Fibroblast of skin of scalp (primary cell): ENCODE measurements at places on chromosomes 1 and 21.

DNA sequence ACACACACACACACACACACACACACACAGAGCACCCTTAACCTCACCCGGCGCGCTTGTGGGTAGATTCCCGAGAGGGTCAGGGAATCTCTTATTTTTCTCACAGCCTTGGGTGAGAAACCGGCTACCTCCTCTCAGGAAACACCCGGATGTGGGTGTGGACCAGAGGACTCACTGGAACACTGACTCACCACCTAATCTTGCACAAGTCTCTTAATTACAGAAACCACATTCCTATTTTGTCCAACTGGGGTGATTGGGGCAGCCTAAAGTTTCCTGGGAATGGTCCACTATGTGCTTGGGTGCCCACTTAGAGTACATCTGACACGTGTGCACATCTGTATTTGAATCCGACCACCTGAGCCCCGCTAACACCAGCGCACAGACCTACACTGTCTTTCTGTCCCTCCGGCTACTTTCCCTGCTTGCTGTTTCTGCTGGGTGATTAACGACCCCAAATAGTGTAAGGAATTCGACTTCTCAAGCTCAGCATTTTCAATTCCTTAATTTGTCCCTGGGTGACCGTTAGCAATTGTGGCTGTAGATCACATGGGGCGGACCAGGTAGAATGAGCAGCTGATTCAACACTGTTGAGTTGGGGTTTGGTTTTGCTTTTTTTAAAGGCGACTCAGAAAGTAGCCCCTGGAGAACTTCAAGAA, 14.0 kb upstream of the TBX15 start:
- peak; percentile 94 for DNase-seq

GRCh38 chr1:212586206-212587015, 22.1 kb upstream of the ATF3 start:
- DNase-seq, result peak; percentile 26

DNA sequence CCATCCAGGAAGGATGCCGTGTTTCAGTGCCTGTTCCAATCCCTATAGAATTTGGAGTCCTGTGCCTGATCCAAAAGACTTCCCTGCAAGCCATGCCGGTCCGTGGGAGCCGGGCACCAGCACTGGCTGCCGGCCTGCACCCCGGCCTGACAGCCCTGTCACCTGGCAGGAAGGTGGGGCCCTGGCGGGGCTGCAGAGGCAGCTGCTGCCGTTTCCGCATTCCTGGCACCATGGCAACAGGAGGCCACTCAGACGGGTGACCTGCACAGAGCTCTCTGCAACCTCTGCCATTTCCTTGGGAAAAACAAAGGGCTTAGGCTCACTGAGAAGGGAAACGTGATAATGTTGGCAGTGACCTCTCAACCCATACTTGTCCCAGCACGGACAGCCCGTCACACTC, 63.2 kb upstream of the TMEM51 start:
- DNase-seq, result no peak

GRCh38 chr21:45574691-45575090, 32.5 kb upstream of the SLC19A1 start:
- no peak for DNase-seq

- DNase-seq, result no peak
Observed at GRCh38 chr1:68438310-68438709, 11.4 kb downstream of the RPE65 start.

GRCh38 chr1:115377411-115377810, 39.4 kb upstream of the NGF start:
- DNase-seq, result peak; percentile 59

DNA sequence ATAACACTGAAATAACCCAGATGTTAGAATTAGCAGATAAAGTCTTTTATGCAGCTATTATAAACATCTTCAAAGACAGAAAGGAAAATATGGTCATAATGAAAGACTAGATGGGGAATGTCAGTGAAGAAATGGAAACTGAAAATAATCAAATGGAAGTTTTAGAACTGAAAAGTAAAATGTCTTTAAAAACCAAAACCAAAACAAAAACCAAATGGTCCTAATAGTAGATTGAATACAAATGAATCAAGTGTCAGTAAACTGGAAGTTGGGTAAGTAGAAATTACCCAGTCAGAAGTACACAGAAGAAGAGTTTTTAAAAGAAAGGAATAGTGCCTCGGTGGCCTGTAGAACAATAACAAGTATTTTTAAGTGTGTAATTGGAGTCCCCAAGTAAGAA, 72.7 kb downstream of the SYCP1 start:
- no peak for DNase-seq

DNA sequence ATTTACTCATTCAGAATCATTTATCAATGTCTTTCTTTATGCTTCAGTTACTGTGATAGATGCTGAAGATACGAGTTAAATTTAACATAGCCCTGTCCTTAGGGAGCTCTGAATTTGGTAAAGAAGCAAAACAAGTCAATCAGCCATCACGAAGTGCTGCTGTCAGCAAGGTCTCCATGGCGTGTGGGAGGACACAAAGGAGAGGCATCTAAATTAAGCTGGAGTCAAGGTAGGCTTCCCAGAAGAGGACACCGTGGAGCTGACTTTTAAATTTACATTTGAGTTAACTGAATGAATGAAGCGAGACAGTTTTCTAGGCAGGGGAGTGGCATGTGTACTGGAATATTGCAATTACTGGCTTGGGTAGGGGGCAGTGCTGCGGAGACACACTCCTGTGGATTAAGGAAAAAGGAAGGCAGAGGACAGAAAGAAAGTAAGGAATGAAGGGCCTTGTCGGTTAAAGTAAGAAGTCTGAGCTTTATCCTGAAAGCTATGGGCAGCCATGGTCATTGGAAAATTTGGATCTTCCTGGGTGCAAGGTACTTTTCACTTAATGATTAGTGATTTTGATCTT, 41.3 kb upstream of the C1orf87 start:
- no peak for DNase-seq

- DNase-seq, result no peak
Observed at GRCh38 chr1:48979940-48980339, 203.2 kb upstream of the BEND5 start.

GRCh38 chr1:197391303-197392226, 123.5 kb downstream of the CRB1 start:
- peak; percentile 51 for DNase-seq
